ENCODE measurements at places on chromosomes 3 and 15.

- no peak for DNase-seq
Measured at GRCh38 chr3:61233746-61234145, 17.5 kb downstream of the FHIT start.

DNA sequence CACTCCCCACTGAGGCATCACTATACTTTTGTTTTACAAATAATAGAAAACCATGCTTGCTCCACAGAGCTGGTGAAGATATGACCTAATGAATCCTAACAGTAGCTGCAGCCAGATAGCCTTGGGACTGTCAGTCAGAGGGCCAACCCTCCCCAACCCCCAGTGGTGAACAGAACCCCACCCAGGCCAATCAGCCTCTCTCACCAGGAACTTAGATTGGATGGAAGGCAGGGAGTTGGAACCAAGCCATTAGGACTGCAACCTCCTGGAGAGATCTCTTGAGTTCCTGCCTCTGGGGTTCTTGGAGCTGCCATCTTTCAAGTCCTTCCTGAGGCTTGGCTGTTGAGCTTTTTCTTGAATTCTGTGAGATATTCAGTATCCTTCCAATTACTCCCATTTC lies 3.0 kb upstream of the MRPS22 start:
- DNase-seq, result no peak

DNA sequence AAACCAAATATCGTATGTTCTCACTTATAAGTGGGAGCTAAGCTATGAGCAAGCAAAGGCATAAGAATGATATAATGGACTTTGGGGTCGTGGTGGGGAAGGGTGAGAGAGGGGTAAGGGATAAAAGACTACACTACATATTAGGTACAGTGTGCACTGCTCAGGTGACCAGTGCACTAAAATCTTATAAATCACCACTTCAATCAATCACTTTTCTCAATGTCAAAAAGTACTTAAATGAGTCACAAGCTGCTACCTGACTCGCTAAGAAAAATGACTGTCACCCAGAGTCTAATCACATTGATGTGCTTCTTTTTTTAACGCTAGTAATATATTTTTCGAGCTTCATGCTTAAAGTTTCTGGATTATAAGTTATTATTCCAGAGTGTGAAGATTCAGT lies 95.5 kb downstream of the CBLB start:
- no peak for DNase-seq

DNA sequence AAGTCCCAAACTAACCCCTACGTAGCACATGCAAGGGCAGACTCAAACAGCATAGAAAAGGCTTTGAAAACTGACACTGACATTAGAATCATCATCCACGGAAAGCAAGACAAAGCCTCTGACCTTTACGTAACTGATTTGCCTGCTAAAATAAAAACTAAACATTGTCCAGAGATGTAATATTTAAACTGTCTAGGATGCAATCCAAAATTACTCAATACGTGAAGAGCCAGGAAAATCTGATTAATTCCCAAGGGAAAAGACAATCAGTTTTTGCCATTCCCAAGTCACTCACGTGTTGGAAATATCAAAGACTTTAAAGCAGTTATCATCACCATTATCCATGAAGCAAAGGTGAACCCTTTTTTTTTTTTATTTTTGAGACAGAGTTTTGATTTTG lies 13.3 kb upstream of the IQCF1 start:
- DNase-seq, result no peak

DNA sequence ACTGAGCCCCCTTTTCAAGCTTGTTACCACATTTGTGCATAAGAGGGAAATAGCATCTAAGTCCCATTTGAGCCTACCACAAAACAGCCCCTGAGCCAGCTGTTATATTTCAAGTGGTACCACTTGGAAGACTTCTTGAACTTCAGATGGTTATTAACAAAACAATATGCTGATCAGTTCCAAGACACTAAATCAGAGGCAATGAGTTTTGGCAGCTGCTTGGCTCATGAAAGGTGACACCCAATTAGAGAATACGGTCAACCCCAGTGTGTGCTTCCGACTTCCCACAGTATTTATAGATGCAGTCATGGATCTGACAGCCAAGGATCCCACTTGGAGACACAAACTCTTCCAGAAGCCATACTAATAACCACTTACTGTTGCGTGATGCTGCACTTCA lies 469.6 kb upstream of the PPP2R3A start:
- DNase-seq, result no peak

DNA sequence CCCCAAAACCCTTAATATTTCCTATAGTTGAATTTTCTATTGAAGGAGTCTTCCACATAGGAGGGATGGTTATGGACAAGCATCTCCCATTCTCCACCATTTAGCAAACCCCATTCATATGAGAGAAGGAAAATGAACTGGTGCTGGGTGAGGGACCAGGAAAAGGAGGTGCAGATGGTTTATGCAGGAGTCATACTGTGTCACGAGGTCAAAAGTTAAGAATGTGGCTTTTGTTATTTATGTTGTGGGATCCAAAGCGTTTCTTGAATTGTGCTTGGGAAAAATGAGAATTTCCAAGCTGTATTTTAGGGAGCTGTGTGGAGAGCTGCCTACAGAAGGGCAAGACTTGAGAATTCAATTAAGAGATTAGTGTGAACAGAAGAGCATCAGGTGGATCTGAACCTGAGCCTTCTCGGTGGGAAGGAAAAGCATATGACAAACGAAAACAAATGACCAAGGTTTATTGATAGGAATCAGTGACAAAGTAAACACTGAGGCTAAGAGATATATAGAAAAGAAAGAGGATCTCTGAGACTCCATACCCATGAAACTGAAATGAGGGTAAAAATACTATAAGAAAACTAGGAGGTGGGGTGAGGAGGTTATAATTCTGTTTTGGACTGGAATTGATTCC lies 473.3 kb upstream of the NR2F2 start:
- no peak for DNase-seq

- DNase-seq, result no peak
Measured at GRCh38 chr15:74383286-74383685, 15.8 kb upstream of the CYP11A1 start.

DNA sequence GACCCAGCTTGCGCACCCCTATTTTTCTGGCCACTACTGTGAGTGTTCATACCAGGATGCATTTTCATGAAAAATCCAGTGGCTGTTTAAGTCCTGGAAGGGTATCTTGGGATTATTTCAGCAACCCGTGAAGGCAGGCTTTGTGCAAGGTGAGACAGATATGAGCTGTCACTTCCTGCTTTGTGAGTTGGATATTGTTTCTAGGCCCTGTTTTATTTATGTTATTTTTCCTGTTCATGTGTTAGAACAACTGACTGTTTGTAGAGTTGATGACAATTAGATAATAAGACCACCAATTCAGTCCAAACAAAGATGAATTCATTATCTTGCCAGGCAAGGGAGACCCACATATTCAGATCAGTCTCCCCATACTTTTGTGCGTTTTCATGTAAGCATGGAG lies 42.5 kb downstream of the ZBTB38 start:
- no peak for DNase-seq

- DNase-seq, result no peak
Measured at GRCh38 chr3:160678292-160678842, 1.4 kb downstream of the ARL14 start.

GRCh38 chr3:188349351-188349901 lies 195.5 kb downstream of the LPP start:
- no peak for DNase-seq

DNA sequence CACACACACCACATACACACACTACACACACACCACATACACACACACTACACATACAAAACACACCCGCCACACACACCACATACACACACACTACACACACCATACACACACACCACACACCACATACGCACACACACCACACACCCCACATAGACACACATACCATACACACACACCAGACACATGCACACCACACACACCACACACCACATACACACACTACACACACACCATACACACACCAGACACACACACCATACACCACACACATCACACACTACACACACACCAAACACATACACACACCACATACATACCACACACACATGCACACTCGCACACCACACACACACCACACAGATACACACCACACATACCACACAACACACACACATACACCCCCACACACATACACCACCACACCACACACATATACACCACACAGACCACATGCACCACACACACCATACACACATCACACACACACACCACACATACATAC lies 26.3 kb downstream of the CPN2 start:
- DNase-seq, result no peak

DNA sequence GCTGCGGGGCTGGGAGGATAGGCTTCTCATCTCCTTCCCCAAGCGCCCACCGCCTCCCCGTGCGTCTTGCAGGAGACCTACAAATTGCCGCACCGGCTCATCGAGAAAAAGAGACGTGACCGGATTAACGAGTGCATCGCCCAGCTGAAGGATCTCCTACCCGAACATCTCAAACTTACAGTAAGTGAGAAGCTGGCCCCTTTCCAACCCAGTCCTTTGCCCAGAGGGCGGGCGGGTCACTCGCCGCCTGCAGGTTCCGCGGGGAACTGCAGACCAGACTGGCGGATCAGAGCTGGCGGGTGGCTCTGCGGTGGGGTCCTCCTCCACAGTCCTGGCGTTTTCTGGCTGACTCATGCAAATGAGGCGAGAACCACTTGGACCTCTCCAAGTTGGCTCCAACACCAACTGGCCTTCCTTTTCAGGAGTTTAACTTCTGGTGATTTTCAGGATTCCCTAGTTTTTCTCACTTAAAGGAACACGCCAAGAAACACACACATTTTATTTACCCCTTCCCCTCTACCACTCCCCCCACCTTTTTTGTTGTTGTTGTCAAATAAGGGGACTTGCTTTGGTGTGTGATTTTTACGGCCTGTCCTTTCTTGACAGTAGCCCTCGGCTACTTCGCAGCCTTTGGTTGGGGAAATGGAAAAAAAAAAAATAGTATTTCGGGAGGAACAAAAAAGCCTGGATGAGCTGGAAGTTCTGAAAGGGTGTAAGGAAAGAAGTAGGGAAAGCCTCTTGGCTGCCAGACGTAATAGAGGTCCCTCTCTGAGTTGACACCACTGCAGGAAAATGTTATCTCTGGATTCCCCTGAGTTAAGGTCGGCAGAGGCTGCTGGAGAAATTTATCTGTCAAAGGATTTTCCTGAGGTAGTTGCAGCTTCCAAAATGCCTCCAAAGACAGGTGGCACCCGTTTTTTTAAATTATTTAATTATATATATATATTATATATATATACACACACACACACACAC lies 1.3 kb downstream of the BHLHE40 start:
- peak; percentile 85 for DNase-seq

GRCh38 chr3:59121346-59122144 lies 71.7 kb upstream of the CFAP20DC start:
- DNase-seq, result no peak

DNA sequence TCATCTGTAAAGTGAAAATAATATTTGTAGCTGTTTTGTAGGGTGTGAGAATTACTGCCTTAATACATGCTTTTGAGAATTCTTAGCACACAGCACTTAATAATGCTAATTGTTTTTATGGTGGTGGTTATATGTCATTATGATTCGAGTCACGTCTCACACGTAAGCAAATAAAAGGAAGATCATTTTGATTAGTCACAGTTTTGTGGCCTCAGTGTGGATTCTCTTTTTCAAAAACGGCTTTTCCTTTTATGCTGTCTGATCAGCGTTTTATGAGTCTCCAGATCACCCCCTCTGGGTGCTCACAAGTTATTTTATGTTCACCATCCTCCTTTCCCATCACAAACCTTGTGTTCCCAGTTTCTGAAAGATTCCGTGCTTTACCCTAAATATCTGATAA lies 255.6 kb upstream of the CNTN4 start:
- no peak for DNase-seq

- no peak for DNase-seq
Measured at GRCh38 chr15:96849271-96849900, 518.9 kb downstream of the NR2F2 start.

GRCh38 chr3:28682121-28682520 lies 333.5 kb upstream of the AZI2 start:
- no peak for DNase-seq

- DNase-seq, result no peak
Measured at GRCh38 chr3:119741657-119742590, 39.1 kb downstream of the CFAP91 start.

DNA sequence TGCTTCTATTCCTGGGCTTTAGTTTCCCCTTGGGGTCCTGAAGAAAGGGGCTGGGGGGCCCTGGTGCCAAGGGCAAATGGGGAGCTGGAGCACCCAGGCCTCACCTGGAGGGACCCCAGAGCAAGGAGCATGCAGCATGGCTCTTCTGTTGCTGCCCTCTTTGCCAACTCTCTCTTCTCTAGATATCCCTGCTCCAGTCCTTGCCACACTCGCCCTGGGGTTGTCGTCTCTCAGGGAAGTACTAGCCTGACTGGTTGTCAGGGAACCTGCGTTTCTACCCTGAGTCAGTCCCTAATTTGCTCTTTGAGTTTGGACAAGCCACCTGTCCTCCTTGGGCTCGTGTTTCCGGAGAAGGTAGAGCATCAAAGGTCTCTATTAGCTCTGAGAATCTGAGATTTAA lies 63.7 kb upstream of the UBE2Q2 start:
- DNase-seq, result no peak

DNA sequence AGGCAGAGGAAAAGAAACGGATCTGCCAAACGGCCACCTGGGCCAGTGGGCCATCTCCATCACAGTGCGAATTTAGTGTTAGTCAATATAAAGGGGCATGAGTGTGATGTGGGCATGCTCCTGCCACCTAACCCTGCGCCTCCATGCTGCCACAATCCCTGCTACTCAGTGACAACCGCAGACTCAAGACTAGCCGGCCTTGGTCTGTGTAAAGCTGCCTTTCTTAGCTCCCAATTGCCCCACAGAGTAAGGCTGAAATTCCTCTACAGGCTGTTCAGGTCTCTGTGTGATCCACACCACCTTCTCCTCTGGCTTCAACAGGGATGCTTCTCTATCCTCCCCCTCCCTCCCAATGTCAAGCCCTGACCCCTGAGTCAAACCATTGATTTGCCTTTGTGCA lies 269.7 kb downstream of the XXYLT1 start:
- no peak for DNase-seq

GRCh38 chr3:67640023-67640660 lies 14.3 kb downstream of the SUCLG2 start:
- DNase-seq, result no peak

DNA sequence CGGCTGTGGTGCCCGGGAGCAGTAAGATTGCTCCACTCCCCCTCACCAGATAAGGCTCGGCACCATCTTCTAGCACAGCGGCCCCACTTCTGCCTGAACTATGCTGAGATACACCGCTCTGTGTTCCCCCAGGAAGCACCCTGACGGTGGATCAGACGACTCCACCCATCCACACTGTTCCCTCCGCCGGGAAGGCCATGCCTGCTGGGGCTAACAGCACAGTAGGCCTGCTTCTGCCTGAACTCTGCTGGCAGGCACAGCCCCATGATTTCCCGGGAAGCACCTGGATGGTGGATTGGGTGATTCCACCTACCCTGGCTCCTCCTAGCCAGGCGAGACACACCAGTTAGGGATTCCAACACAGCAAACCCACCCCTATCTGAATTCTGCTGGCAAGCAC lies 36.3 kb upstream of the PPM1L start:
- no peak for DNase-seq
